Heart left ventricle (tissue), 16 donors: ENCODE measurements at places on chromosomes 7 and 10. TPM values are rescaled to one million over a fixed set of nuclear protein-coding genes. Genes with fewer than 3 reads are reported as not detected.

MGAM2 gene
- not detected for total RNA-seq

OLAH gene
- not detected for total RNA-seq

OR13A1 gene
- not detected for total RNA-seq

ACSM6 gene
- not detected for total RNA-seq

PTF1A gene
- not detected for total RNA-seq

SPACDR gene
- total RNA-seq = not detected

TMEM209 gene
- 8.9 TPM for total RNA-seq

PNPLA8 gene
- total RNA-seq = 30.1 TPM

PDE1C gene
- 141 TPM for total RNA-seq

ARMC3 gene
- not detected for total RNA-seq

ANKRD2 gene
- 2,367 TPM for total RNA-seq

STOX1 gene
- 0.13 TPM for total RNA-seq

NOS3 gene
- total RNA-seq = 9.6 TPM

EPO gene
- total RNA-seq = not detected

ITPRID1 gene
- not detected for total RNA-seq

CD36 gene
- 1,108 TPM for total RNA-seq

CYP3A4 gene
- not detected for total RNA-seq

MAT1A gene
- total RNA-seq = not detected

NEUROG3 gene
- not detected for total RNA-seq

SPDYE5 gene
- total RNA-seq = not detected

CLEC2L gene
- total RNA-seq = not detected

GBX1 gene
- total RNA-seq = not detected

MMD2 gene
- not detected for total RNA-seq

KBTBD2 gene
- total RNA-seq = 37.7 TPM

ECHDC3 gene
- 42.0 TPM for total RNA-seq

ARL3 gene
- total RNA-seq = 17.0 TPM

ATRNL1 gene
- 3.1 TPM for total RNA-seq

FHIP2A gene
- total RNA-seq = 23.7 TPM
